ENCODE measurements at places on chromosomes 6 and 20.

- no peak for DNase-seq
Measured at GRCh38 chr6:158737082-158737709, 82.0 kb downstream of the EZR start.

- no peak for DNase-seq
Measured at GRCh38 chr6:28553986-28554881, 28.6 kb downstream of the GPX5 start.

- no peak for DNase-seq
Measured at GRCh38 chr6:16471222-16471909, 233.0 kb downstream of the GMPR start.

DNA sequence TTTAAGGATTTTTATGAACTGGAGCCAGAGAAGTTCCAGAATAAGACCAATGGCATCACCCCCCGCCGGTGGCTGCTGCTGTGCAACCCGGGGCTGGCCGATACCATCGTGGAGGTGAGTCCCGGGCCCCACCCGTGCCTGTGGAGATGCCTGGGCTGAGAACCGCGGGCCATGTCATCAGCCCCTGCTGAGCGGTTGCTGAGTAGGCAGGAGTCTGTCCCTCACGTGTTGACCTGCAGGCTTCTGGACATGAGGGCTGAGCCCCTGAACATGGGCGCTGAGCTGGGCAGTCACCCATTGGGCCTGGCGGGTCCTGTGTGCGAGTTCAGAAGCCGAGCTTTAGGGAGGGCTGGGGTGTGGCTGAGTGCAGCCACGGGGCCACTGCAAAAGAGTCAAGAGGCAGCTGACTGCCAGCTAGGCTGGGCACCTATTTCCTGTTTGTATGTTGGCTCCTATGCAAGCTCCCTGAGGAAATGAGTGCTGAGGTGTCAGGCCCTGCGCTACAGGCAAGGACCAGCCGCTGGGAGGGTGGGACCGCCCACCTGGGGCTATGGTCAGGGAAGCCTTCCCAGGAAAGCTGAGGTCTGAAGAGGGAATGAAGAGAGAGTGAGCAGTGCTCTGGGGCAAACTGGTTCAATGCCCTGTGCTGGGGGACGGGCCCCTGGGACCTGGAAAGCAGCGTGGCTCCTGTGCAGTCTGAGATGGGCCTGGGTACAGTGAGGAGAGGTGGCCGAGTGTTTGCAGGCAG is 34.3 kb downstream of the PYGB start:
- no peak for DNase-seq
